ENCODE measurements at places on chromosomes 4 and X.

DNA sequence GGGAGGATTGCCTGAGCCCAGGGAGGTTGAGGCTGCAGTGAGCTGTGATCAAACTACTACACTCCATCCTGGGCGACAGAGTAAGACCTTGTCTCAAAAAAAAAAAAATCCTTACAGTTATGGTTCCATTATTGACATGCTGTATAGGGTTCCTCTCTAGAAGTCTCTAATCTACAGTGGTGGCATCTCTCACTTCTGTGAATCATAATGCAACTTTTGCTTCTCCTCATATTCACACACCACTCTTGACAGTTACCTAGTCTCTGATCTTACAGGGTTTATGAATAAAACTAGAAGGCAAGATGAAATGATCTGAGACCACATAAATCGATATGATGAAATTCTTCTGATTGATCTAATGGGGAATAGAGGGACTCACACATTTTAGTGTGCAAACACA lies 40.6 kb downstream of the DOCK11 start:
- no peak for DNase-seq

GRCh38 chrX:155115174-155115819 lies 44.0 kb downstream of the BRCC3 start:
- no peak for DNase-seq

GRCh38 chr4:77817304-77818072 lies 1.7 kb downstream of the CNOT6L start:
- no peak for DNase-seq

- DNase-seq: no peak
These were observed 513.6 kb upstream of the PITX2 start for GRCh38 chr4:111136438-111136837.

DNA sequence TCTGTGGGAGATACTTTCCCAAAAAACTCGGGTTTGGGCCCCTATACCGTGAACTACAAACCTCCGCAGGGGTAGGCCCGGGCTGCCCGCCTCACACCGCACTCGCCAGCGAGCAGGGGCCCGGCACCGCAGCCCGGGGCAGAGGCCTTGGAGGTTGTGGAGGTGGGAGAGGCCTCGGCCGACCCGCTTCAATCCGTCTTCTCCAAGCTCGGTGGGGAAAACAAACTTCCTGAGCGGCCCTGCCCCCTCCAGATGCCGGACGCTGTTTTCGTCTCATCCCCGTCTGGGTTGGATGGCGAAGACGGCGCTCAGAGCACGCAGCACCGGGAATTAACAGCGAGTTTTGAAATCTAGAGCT lies 442 bp upstream of the MCUB start:
- DNase-seq: peak; percentile 63

GRCh38 chrX:136162827-136163570 lies 15.7 kb downstream of the FHL1 start:
- DNase-seq: peak; percentile 63

- peak; percentile 48 for DNase-seq
These were observed at the start of gene INPP4B for GRCh38 chr4:142846108-142846728. TSS of gene INPP4B (minus strand) at chr4:142846301.

- no peak for DNase-seq
These were observed 935.3 kb downstream of the FAT4 start for GRCh38 chr4:126250006-126250405.

GRCh38 chr4:98613453-98614075 lies 44.8 kb downstream of the TSPAN5 start:
- DNase-seq: no peak

GRCh38 chrX:134868771-134869495 lies 121.9 kb upstream of the SMIM10 start:
- no peak for DNase-seq

DNA sequence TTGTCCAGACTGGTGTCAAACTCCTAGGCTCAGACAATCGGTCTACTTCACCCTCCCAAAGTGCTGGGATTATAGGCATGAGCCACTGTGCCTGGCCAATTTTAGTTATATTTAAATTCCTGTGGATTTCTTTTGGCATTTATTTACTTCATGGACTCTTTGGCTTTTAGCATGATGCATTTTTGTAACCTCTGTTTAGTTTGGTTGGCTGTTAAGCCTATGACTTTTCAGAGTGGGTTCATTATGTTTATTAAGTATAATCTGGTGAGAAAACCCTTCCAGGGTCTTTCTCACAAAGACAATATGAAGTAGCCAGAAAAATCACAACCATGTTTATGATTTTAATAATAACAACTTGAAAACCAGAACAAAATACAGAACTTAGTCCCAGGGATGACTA lies 49.4 kb downstream of the USP38 start:
- no peak for DNase-seq

DNA sequence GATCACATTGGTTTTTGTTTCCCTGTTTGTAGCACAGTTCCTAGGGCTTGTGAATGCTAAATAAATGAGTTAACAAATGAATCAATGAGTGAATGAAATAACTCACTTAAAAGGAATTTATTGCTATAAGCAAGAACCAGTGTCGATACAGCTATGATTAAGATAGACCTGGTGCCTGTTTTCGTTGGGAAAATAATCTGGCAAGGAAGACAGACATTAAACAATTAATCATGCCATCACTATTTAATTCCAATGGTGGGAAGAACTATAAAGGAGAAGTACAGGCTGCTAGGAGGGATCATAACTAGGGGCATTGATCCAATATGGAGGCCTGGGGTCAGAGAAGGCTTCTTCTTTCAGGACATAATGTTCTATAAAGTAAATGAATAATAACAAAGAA lies 4.5 kb upstream of the CBR4 start:
- no peak for DNase-seq

DNA sequence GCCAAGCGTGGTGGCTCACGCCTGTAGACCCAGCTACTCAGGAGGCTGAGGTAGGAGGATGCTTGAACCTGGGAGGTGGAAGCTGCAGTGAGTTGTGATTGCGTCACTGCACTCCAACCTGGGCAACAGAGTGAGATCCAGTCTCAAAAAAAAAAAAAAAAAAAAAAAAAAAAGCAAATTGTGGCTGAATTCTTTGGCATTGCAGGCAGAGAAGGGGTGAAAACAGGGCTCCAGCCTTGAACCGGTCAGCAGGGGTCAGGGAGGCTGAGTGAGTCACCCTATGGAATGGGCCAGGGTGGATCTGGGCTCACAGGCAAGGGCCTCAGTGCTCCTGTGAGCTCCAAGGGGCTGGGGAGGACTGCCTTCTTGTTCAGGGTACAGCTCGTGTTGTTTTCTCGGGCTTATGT lies 13.2 kb upstream of the FAM3A start:
- no peak for DNase-seq

DNA sequence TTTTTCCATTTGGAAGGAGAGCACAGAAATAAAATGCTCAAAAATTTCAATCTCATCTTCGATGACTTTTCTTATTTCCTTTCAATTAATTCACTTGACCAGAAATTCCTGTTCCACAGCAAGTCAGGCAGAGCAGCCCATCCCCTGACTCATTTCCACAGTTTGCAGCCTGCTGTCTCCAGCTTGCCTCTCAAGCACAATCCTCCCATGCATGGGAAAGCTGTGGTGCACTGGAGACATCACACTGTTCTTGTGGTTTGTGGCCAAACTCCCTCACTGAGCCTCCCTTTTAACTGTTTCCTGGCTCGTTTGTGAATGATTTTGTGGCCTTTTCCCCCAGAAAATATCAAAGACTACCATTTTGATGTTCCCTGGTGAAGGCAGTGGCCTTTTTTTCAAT lies 114.0 kb upstream of the ENPEP start:
- DNase-seq: no peak

GRCh38 chrX:122584981-122585380 lies 599.1 kb upstream of the GRIA3 start:
- DNase-seq: no peak

- DNase-seq: no peak
These were observed 75.0 kb downstream of the STK32B start for GRCh38 chr4:5126231-5126630.

DNA sequence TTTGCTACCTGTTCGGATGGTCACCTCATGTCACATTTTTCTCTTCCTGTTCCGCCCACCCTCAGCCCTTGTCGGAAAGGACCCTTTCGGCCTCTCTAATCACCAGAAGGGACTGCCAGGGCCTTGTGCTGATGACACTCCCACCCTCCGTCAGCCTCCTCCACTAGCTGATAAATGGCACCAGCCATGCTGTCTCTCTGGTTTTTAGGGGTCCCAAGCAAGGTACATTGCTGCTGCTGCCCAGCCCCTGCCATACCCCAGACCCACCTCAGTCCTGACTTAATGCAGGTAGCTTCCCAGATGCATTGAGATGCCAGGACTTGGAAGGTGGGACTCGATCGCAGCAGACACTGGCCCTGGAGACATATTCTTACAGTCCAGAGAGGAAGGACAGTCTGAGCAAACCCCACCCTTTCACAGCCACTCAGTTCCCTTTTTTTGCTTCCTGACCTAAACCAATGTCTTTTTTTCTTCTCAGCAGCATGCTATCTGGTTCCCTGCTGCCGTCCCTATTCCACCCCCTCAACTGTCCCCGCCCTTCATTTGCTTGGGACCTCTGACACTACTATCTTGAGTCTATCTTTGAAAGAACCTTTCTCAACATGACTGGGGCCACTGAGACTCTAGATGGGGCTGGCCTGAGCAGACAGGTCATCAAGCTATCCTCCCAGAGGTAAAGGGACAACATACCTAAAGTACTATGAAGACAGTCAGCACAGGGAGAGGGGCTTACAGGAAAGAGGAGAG lies at the start of gene BTK:
Gene BTK, minus strand, starts transcription at position 397 of the 747 bp plus-strand sequence. CDS start 10,907 bp downstream, outside the sequence.
- DNase-seq: no peak

- DNase-seq: no peak
These were observed 436.2 kb downstream of the FAT4 start for GRCh38 chr4:125750828-125751466.

GRCh38 chr4:54509057-54509456 lies 148.7 kb upstream of the KIT start:
- no peak for DNase-seq

DNA sequence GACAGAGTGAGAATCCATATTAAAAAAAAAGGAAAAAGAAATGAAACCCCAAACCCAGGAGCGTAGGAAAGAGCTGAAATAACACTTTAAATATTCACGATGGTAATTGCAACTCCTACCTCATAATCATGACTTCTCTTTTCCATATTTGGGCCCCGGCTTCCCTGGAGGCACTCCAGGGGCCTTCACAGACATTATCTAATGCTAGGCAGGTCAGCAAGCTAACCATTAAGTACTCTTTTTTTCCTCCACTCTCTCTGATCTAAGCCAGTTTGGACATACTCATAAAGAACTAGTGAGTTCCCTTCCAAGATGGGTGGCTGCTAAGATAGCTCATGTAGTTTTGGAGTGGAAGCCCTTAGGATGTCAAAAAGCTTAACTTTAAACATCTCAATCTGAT lies 83.2 kb downstream of the SH3KBP1 start:
- DNase-seq: no peak

DNA sequence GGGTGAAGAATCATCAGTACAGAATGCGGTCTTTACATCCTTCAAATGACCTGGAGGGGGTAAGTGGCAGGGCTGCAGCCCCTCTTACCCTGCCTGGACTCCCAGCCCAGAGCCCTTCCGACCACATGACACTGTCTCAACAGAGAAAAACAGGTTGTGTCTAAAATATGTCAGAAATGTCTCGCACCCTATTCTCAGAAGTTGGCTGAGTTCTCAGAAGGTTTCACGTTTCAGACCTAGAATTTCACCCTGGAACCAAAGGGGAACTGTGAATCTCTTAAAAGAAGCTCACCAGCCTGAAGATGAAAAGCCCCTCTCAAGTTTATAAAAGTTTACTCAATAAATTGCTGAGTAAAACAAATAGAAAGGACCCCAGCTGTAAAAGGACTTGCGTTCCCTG lies 7.0 kb upstream of the CRMP1 start:
- no peak for DNase-seq

DNA sequence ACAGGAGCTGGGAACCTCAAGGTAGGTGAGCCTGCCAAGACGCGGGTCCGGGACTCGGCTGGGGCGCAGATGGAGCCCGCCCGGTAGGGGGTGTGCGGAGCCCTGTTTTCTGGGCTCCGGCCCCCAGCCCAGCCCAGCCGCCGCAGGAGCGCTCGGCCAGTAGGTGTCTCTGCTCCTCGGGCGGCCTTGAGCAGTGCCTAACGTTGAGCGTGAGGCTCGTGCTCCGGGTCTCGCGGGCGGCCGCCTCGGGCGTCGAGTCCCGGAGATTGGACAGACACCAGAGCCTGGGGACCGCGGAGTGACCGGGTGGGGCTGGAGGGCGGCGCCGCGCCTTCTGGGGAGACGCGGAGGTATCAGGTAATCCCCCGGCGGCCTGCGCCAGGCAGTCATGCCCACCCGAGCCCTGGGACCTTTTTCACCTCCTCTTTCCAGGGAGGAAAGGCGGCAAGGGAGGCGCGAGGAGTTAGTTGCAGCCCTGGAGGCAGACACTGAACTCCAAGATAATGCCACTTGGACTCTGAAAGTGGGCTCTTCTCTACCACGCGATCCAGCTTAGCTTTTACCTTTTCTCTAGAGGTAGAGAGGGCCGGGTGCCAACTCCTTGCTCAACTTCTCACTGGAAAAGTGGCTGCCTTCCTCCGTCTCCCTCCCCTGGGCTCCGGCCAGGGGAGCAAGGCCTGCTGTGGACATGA lies 14.5 kb upstream of the FGG start:
- DNase-seq: peak; percentile 84

DNA sequence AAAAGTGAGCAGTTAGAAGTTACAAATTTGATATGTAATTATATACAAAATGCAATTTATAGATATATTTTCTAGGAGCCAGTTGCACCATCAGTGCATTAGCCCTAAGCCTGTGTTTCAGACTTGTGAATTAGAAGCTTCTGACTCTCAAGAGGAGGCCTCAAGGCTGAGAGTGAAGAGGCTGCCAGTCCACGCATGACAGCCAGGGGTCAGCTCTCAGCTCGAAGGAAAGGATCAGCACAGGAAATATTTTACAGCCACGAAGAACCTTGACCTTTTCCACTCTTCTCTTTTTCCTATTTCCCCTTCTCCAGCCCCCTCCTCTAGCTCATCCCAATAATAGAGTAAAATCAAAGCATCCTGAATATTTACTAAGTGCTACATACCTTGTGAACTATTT lies 642.4 kb downstream of the TRIML1 start:
- peak; percentile 39 for DNase-seq

All from WTC11 (cell line).